ENCODE measurements at places on chromosomes 7 and 10.

GRCh38 chr10:88256013-88256680 lies 327.0 kb downstream of the RNLS start:
- DNase-seq = no peak

GRCh38 chr10:97279121-97279815 lies 13.2 kb downstream of the ARHGAP19 start:
- no peak for DNase-seq

GRCh38 chr10:42781893-42782445 lies 626 bp upstream of the BMS1 start:
- no peak for DNase-seq

DNA sequence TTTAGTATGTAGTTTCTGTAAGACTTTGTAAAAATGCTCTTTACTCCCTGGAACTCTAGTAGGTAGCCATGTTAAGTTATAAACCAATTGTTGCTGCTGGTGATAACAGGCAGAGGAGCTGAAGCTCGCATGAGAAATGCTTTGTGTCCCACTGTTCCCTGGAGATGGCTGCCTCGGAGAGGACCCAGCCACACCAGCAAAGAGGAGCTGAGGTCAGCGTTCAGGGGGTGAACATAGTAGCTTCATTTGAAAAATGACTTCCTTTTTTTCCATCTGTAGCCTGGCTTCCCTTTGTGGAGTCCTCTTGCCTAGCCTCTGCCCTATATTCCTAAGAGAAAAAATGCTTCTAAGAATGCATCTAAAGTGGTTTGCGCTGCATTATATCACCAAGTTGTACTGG lies 20.3 kb downstream of the CELF2 start:
- DNase-seq = no peak

- no peak for DNase-seq
These were observed 88.5 kb downstream of the PRLHR start for GRCh38 chr10:118506671-118507590.

DNA sequence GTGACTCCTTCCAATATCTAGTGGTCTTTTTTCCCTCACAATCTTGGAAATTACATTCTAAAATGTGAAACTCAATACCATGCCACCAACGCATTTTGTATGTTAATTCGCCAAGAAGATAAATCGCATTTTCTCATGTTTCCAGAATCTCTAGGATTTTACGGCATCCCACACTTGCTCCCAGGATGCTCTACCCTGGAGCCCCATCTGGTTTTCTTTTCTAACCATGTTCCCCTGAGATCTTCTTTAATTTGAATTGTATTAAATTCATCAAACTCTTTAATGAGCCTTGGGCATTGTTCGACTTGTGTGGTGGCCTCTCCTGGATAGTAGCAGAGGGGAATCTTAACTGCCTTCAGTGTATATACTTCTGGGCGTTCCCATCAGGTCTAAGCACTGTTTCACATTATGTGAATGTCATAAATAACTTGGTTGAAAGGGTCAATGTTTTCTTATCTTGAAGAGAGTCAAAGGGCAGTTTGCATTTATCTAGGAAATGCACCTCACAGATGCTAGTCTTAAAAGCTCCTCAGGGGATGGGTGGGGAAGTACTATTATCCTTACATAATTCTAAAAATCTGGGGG lies 169.1 kb upstream of the MEOX2 start:
- DNase-seq = no peak

- DNase-seq = no peak
These were observed 634.7 kb downstream of the ARL4A start for GRCh38 chr7:13322126-13322525.

DNA sequence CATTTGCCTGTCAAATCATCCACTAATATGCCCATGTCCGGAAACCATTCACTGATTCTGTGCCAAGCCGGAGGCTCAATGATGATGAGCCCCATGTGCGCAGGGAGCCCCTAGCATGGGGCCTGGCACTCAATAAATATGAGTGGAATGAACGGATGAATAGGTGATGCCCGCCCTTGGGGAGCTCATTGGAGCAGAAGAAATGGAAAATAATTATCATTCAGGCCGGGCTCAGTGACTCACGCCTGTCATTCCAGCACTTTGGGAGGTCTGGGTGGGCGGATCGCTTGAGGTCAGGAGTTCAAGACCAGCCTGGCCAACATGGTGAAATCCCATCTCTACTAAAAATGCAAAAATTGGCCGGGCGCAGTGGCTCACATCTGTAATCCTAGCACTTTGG lies 11.0 kb downstream of the RHBDD2 start:
- DNase-seq = no peak

DNA sequence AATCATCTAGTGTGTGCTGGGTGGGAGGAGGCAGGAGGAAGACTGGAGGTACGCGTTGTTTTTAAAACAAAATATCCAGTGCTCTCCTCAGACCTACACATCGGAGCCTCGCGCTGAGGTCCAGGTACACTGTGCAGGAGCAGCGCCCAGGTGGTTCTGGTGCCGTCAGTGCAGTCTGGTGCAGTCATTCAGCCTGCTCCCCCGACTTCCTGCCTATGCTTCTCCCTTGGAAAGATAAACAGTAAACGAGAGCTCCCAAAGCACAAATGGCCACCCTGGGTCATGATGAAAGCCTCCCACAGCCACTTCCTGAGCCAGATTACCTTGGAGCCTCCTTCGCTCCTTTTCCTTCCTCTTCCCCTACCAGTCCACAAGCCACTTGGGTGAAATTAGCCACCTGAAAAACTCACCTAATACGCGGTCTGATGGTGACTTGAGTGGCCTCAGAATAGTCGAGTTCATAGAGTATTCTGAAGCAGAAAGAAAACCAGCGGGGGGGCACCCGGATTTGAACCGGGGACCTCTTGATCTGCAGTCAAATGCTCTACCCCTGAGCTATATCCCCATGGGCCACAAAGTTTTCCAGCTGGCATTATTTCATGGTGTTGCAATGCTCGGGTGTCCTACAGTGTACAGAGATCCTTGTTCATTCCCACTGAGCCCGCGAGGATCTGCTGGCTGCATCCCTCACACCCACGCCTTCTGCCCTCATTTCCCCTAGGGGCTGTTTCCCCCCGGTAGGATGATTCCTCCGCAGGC lies 82.5 kb downstream of the ZNF467 start:
- no peak for DNase-seq

DNA sequence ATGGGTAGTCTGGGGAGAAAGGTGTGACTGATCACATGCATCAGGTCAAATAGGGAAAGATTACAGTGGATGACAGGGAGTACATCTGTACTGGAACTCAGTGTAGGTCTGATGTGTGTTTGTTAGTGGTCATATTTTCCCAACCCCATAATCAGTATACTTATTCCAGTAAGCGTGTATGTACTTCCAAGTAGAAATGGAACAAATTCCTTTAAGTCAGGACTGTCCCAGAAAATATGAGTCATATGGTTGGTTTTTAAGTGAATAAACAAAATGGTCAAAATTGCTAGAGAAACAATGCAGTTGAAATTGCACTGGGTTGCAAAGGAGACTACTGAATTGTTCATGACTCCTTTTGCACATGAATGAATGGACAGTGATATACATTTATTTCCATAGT lies 118.8 kb upstream of the MYO3A start:
- DNase-seq = no peak

- no peak for DNase-seq
These were observed 29.3 kb downstream of the CYCS start for GRCh38 chr7:25095516-25096345.

DNA sequence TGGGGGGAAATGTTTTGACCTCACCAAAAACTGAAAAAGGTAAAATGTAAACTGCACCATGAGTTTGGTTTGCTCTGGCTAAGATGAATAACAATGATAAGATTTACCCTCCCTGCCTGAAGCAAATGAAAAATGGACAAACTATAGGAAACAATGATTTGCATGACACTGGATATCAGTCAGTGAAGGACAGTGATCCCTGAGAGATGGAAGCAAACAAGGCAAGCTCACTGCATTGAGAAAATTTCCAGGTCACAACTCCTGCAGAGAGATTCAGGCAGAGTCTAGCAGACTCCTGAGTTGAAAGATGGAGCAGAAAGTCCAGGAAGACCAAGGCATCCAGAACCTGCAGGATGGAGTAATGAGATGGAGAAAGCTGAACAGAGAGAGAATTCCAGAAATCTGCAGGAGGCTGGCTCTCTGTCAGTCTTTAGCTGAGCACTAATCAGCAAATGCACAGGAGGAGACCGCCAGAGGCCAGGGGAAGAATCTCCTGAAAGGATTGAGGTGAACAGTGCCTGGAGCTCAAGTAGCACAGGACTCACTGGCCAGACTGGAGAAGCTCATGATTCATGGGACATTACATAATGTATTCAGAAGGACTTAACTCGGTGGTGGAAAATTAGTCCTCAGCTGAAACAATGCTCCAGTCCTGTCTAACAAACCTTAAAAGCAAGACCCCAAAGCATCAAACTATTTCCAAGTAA lies 51.2 kb upstream of the PALS2 start:
- DNase-seq = no peak

DNA sequence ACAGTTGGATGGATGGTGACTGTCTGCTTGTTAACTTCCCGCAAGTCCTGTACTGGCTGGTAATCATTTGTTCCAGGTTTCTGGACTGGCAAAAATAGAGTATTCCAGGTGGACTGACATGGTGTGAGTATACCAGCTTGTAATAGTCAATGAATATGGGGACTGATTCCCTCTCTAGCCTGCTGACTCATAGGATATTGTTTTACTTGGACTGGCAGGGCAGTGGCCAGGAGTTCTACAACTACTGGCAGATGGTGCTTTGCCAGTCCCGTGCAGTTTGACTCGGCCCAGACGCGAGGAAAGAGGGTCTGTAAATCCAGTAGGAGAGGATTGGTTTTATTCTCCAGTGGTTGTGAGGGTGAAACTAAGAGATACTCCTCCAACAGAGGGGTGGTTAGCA lies 78.0 kb downstream of the PRR15 start:
- no peak for DNase-seq

DNA sequence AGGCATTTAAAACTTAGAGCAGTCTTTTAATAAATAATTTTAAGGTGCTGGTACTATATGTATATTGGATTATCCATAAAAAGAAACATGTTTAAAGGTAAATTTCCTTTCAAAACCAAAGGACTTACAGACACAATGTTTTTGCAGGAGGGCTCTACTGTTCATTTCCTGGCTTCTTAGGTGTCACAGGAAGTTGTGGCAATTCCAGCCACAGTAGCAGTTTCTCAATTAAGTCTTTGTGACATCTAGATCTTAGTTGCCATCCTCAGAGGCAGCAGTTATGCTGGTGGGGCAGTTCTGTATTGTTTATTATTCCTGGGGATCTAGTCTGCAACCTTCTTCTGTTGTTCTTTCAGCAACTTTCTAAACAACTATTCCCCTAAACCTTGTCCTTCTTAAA lies 460.1 kb downstream of the MAGI2 start:
- no peak for DNase-seq

GRCh38 chr7:108282427-108282996 lies 152.4 kb upstream of the LAMB4 start:
- no peak for DNase-seq

GRCh38 chr10:116654816-116655215 lies 34.1 kb downstream of the PNLIPRP2 start:
- no peak for DNase-seq

- DNase-seq = no peak
These were observed 94.3 kb downstream of the PRLHR start for GRCh38 chr10:118501171-118501570.

DNA sequence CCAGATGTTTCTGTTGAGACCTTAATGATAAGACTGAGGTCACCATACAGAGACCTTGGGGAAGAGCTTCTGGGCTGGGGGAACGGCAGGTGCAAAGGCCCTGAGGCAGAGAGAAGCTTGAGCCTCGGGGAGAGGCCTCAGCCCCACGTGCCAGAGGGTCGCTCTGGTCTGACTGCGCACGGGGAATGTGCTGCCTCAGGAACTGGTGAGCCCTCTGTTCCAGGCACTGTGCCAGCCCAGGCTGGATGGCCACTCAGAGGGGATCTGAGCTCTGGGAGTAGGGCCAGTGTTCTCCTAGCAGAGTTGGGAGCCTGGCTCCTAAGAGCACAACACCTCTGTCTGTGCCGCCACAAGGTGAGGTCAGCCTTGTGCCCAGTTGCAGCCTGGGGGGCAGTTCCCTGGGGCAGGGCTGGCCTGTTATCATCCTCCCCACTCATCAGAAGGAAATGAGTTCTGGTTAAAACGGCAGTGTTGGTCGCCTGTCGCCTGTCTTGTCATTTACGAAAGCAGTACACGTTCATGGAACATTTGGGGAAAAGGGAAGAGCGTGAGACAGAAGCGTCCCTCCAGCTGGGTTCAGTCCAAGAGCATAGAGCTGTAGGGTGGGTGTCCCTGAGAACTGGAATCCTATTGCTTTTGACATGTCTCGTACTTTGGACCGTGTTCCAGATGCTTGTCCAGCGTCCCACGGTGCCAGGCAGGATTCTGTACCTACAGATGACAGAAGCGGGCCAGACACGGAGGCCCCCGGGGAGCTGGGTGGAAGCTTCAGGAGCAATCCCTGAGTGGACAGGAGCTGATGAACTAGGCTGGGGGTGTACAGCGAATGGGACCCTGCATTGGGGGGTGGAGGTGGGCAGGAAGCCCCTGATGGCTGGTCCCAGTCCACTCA lies 4.3 kb downstream of the TTYH3 start:
- peak; percentile 42 for DNase-seq

DNA sequence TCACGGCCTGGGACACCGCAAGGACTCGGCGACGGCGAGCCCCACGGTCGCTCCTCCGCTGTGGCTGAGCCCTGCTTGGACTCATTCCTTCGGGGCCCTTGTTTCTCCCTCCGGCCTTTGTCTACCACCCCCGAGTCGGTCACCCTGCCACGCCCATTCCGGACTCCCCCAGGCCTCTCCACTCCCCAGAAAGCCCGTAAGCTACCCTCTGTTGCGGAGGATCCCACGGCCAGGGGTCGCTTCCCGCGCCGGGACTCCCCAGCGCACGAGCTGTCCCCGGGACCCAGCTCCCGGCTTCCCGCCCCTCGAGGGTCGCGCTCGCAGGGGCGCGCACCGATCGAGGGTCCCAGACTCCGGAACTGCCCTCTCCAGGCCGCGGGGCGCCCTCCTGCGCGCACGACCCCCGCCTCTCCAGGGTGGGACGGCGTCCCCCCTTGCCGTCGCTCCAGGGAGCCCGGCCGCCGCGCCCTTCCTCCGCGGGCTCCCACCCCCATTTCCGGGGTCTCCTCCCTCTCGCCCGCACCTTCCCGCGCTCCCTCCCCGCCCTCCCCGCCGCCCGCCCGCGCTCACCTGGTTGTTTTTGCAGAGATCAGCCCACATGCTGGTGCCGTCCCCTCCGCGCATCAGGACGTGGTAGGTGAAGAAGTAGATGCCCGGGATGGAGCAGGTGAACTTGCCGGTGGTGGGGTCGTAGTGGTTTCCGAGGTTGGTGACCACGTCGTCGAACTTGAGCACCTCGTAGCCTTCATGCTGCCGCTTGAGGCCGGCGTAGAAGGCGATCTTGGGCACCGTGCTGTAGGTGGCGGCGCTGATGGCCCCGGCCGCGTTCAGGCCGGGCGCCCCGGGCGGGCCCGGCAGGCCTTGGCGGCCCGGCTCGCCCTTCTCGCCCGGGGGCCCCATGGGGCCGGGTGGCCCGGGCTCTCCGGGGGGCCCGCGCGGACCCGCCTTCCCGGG lies 1.5 kb downstream of the C1QL3 start:
- no peak for DNase-seq
